Choroid plexus epithelial cell (primary cell): ENCODE measurements at places on chromosomes 2 and 18.

- no peak for DNase-seq
Observed at GRCh38 chr2:221816566-221816965, 244.5 kb upstream of the EPHA4 start.

GRCh38 chr2:220144411-220144810 lies 517.0 kb downstream of the SLC4A3 start:
- DNase-seq: peak; percentile 22

GRCh38 chr2:70340761-70341476 lies 39.1 kb upstream of the FAM136A start:
- DNase-seq: peak; percentile 53

GRCh38 chr2:22904126-22904684 lies 480.8 kb upstream of the KLHL29 start:
- no peak for DNase-seq

- DNase-seq: no peak
Observed at GRCh38 chr18:37403788-37404187, 161.8 kb downstream of the CELF4 start.

- peak; percentile 62 for DNase-seq
Observed at GRCh38 chr18:45168866-45169600, 446.2 kb upstream of the SLC14A2 start.

DNA sequence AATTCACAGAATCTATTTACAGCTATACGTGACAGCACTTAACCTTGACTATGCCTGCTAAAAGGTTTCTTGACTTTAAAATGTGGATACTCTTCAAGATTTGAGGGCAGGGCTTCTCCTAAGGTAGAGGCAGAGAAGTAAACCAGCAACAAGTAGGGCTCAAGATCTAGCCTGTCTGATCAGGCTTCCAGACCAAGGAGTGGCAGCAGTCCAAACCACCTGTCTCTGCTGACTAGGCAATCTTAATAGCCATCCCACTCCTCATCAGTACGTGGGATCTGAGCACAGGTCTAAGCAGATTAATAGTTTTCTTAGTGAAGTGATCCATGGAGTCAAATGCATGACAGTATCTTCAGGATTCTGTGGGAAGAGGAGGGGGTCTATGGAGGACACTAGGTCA lies 100.4 kb downstream of the GPD2 start:
- no peak for DNase-seq
